Mammary epithelial cell (primary cell): ENCODE measurements at places on chromosomes 1 and 21. TPM values are rescaled to one million over a fixed set of nuclear protein-coding genes. Genes with fewer than 3 reads are reported as not detected.

Gene SARS1
- total RNA-seq, result 349 and 480 TPM in 2 replicates

Gene PRELP
- total RNA-seq, result under 0.01 TPM

Gene AMPD1
- total RNA-seq, result not detected

Gene VCAM1
- not detected in 2 replicates for total RNA-seq

Gene SAMD13
- 0.33 TPM for total RNA-seq

Gene IFFO2
- total RNA-seq, result 304 TPM

Gene WDR64
- not detected for total RNA-seq

Gene CD101
- 1.1 and 1.8 TPM in 2 replicates for total RNA-seq

Gene AIRE
- total RNA-seq, result not detected in 2 replicates

Gene NBPF3
- total RNA-seq, result 12.6 and 14.6 TPM in 2 replicates

Gene GPA33
- not detected for total RNA-seq

Gene SLAMF9
- total RNA-seq, result not detected

Gene NPHS2
- not detected in 2 replicates for total RNA-seq

Gene AGO3
- 19.8 TPM for total RNA-seq

Gene BEST4
- total RNA-seq, result 0.52 and 0.67 TPM in 2 replicates

Gene TSPAN2
- total RNA-seq, result 0.28 TPM in 1 of 2 replicates, not detected in the other

Gene ARHGEF10L
- 2.2 and 3.4 TPM in 2 replicates for total RNA-seq

Gene MARK1
- 14.7 and 15.0 TPM in 2 replicates for total RNA-seq

Gene LRRC71
- not detected in 2 replicates for total RNA-seq

Gene AVPR1B
- not detected for total RNA-seq

Gene OR2G6
- total RNA-seq, result not detected in 2 replicates
